ENCODE measurements at places on chromosomes 1 and 21.

GRCh38 chr1:207811920-207812720 lies 60.3 kb downstream of the CD46 start:
- DNase-seq: no peak

DNA sequence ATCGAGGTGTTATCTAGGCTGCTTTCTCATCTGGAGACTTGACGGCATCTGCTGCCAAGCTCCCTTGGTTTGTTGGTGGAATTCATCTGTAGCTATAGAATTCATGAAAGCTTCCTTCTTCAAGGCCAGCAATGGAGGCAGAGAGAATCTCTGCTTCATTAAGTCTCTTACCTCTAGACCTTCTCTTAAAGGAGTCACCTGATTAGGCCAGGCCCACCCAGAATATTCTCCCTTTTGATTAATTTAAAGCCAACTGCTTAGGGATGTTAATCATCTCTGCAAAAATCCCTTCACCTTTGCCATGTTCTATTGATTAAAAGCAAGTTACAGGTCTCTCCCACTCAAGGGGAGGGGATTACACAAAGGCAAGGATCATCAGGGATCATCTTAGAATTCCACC lies 5.3 kb upstream of the NCF2 start:
- no peak for DNase-seq

DNA sequence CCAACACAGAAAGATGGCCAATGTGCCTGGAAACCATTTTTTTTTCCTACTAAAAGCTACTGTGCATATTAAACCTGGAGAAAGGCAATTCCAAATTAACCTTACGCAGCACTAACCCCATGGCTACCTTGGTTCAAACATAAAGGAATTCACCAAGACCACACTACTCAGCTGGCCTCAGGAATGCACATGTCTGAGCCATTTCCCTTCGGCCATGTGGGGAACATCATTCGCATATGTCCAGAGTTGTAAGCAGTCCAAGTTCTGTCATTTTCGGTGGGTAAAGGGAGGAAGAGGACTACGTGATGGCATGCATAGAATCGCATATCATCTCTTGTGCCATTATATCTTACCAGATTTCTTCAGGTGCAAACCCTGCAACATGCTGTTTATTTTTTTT lies 175.4 kb downstream of the NTMT2 start:
- DNase-seq: peak; percentile 40

DNA sequence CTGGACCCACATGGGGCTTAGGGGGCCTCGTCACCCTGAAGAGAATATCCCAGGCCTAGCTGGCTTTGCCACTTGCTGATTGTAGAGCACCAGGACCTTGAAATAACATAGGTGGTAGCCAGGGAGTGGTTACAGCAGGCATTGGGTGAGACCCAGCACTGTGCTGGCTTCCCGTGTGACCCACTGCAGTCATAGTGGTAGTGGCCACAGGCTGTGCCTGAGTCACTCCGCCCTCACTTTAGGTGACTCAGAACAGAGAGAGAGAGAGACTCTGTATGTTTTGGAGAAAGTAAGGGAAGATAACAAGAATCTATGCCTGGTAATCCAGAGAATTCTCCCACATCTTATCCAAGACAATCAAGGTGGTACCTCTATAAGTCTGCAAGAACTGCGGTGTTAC lies 98.7 kb upstream of the LHX8 start:
- DNase-seq: no peak

GRCh38 chr1:92968138-92969032 lies 7.1 kb upstream of the DIPK1A start:
- DNase-seq: no peak

- no peak for DNase-seq
Observed at GRCh38 chr1:180948641-180949615, 36.2 kb downstream of the KIAA1614 start.

GRCh38 chr1:198106011-198106410 lies 50.8 kb upstream of the NEK7 start:
- no peak for DNase-seq

DNA sequence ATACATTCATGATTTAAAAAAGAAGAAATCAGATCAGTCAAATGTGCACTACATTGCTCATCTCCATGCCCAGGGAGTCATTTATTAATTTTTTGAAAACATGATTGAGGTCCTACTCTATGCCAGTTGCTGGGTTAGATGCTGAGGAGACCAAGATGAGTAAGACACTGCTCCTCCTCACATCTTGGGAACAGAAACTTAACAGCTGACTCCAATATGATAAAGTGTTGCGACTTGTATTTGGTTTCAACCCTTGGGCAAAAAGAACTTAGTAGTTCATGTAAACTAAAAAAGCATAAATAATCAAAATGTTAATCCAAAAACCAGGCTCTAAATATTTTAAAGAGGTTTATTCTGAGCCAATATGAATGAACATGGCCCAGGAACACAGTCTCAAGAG lies 56.9 kb downstream of the OPTC start:
- DNase-seq: no peak

DNA sequence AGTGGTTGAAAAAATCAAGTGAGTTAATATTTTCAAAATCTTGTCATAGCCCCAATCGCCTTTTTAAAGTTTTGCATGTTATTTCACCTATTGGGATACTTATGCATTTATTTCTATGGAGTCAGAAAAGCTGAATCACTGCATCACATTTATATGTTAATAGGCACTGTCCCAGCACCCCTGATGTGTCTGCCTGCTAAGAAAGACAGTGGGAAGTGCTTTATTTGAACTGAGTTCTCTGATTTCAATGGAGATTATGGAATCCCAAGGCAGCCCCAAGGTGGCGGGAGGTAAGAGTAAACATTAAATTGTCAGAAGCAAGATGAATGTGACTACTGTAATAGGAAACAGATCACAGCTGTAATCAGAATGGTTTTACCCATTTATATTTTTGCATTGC lies 2225.7 kb downstream of the NCAM2 start:
- DNase-seq: no peak

DNA sequence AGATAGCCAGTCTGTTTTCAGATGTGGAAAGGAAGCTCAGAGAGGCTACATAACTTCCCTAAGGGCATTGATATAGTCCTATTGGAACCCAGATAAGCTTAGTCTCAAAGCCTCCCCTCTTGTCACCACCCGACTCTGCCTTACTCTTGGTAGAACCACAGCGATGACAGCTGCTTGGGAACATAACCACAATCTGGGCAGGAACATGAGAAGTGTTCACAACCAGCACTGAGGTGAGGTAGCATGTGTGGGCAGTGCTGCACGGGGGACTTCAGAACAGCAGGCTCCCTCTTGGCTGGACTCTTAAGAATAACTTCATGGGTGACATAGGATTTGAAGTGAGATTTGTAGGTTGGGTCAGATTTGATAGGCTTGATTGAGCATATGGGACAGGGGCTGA lies 9.3 kb upstream of the S100A10 start:
- no peak for DNase-seq

- DNase-seq: no peak
Observed at GRCh38 chr1:8551613-8552489, 233.9 kb downstream of the SLC45A1 start.

- DNase-seq: no peak
Observed at GRCh38 chr1:236870721-236871120, 75.6 kb downstream of the MTR start.

GRCh38 chr1:220873087-220873486 lies 6.2 kb upstream of the HLX start:
- no peak for DNase-seq

GRCh38 chr1:24849672-24850295 lies 80.3 kb downstream of the RUNX3 start:
- DNase-seq: no peak

GRCh38 chr1:116122955-116123757 lies 12.0 kb downstream of the MAB21L3 start:
- DNase-seq: peak; percentile 82

GRCh38 chr21:33020558-33021100 lies 5.1 kb upstream of the OLIG2 start:
- DNase-seq: no peak

DNA sequence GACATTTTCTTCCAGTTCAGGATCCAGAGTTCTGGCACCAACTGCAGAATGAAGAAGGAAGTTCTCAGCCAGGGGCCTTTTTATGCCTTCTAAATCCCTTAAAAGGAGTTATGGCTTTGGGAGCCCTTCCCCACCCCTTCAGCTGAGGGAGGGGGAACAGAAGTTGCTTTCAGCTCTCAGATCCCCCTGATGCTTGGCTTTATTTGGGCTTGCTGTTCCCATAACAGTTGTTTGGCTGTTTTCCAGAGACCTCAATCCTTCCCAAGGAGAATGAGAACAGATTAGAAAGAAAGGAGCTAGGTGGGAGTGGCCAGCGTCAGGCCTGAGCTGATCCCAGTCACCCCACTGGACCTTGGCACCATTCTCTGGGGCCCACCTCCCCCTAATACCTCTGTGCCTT lies at the start of gene RPE65:
RPE65 (minus strand) TSS at position 54 of the 400 bp plus-strand sequence; CDS start at position 5, 49 bp downstream.
- DNase-seq: no peak

DNA sequence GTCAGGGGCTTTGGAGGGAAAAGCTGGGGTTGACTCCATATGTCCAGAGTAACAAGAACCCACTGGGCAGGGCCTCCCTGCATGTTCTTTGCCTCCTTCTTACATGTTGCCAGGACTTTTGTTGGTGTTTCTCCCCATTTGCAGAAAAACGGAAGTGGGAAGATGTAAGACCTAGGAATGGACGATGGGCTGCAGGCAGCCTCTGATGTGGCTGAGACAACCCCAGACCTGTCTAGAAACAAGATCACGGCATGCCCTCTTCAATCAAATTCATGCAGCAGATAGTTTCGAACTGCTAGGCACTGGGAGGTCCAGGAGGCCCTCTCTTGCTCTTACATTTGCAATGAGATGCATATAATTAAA lies 3.4 kb downstream of the FAM43B start:
- DNase-seq: no peak

- DNase-seq: no peak
Observed at GRCh38 chr1:58902830-58903513, 119.1 kb upstream of the JUN start.
